ENCODE measurements at places on chromosomes 3 and 15.

- DNase-seq, result no peak
These were observed 26.7 kb downstream of the SIAH2 start for GRCh38 chr3:150736316-150736719.

DNA sequence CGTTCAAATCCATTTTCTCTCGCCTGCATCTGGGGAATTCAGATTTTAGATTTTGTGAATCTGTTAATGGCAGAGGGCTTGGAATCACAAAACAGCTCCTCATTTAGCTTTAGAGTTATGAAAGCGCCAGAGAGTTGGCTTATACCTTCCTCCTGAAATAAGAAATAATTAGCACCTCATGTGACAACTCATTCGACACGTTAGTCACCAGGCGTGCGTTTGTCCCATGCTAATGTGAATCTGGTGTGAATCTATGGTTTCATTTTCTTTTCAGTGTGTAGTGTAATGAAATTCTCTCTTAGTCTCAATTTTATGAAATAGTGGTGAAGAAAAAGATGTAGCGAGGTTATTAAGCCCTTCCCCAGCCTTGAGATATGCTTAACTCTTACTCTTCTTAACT is 89.4 kb downstream of the EDEM1 start:
- no peak for DNase-seq

DNA sequence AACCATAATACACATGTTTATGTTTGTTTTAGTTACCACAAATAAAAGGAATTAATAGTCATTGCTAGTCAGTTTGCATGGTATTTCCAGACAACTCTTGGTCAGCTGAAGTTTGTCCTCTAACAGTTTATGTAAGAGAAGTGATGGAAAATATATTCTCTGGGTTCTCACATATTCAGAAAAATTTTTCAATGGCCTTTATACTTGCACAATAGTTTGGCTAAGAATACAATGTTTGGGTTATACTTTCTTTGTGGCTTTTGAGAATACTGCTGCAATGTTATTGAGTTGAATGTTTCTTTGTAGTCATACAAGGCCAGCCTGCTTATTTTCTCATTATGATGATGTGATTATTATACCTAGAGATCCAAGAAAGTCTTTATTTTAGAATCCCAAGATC is 133.9 kb downstream of the RAP2B start:
- DNase-seq, result no peak

GRCh38 chr3:47016086-47016933 is 36.8 kb downstream of the NBEAL2 start:
- no peak for DNase-seq

DNA sequence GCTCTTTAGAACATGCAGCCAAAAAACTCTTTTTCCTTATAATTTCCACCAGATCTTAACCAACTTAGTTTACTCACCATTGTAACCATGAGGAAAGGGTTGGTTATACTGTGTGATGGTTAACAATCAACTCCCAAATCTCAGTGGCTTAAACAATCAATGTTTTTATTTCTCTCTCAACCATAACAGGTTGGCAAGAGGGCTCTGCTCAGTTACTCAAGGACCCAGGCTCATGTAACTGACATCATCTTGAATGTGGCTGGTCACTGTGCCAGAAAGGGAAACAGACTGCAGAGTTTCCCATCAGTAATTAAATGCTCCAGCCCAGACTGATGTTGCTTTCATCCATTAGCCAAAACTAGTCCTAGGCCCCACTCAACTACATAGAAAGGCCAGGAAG is 69.0 kb downstream of the ANKRD28 start:
- DNase-seq, result no peak
